ENCODE measurements at places on chromosomes 5 and 9. TPM values are rescaled to one million over a fixed set of nuclear protein-coding genes. Genes with fewer than 3 reads are reported as not detected.

Gene DDX4
- total RNA-seq = not detected

Gene SRA1
- total RNA-seq = 22.3 TPM

Gene PLGRKT
- 13.4 TPM for total RNA-seq

Gene MSX2
- total RNA-seq = not detected

Gene CDO1
- total RNA-seq = not detected

DNA sequence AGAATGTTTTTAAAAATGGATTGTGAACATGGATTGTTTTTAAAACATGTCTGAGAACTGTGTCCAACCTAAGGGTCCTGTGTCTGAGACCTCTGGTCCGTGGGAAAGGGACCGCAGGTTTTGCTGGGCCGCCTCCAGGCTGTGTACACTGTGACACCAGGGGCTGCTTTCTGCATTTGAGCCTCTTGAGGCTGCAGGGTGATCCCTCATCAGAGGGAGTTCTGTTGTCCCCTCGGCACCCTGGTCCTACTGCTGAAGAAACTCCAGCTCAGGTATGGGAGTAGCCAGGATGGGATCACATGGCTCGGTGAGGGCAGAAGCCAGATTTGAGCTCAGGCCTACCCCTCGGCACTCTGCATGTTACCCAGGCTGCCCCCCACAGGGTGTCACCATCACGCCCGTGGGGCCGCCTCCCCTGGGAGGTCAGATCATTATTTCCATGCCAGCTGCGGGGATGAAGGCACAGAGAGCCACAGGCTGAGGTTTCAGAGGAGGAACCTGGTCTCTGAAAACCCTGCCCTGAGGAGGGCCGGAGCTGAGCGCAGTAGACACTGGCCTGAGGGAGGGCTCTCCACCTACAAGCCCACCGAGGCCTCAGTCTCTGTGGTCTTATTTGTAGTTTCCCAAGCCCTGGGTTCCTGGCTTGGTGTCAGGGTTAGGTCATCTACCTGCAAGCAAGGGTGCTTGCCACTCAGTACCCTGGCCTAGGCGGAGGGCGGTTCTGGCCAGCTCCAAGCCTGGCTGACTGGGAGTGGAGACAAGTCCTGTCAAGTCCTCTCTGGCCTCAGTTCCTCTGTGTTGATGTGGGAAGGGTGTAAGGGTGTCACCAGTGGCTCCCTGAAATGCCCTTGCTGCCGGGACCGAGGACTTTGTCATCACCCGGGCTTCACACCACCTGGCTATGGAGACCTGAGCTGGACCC, 2.8 kb downstream of the PRR7 start:
- H3K4me1 ChIP-seq = peaks cover 87% of the 10 kb centered on the region
- peaks cover 62% of the 10 kb centered on the region for H3K27me3 ChIP-seq
- no peak overlapping the region for H3K4me3 ChIP-seq
- no peak overlapping the region for H3K27ac ChIP-seq

GRCh38 chr9:127955294-127956015, 17.8 kb upstream of the DPM2 start:
- no peaks in the 10 kb centered on the region for H3K27me3 ChIP-seq
- DNase-seq = no peak
- H3K4me3 ChIP-seq = no peak overlapping the region

GRCh38 chr5:56699538-56699937, 115.8 kb upstream of the MAP3K1 start:
- DNase-seq = no peak
- H3K4me3 ChIP-seq = no peak overlapping the region
- no peaks in the 10 kb centered on the region for H3K27me3 ChIP-seq
- no peak overlapping the region for H3K27ac ChIP-seq

- no peaks in the 10 kb centered on the region for H3K4me1 ChIP-seq
- no peaks in the 10 kb centered on the region for H3K36me3 ChIP-seq
- no peak overlapping the region for H3K27ac ChIP-seq
These were observed 18.0 kb downstream of the KLF4 start for GRCh38 chr9:107471552-107471951.

- H3K4me1 ChIP-seq = no peaks in the 10 kb centered on the region
- H3K36me3 ChIP-seq = no peaks in the 10 kb centered on the region
- H3K27ac ChIP-seq = no peak overlapping the region
- no peaks in the 10 kb centered on the region for H3K27me3 ChIP-seq
- DNase-seq = no peak
These were observed 63.6 kb upstream of the BOD1 start for GRCh38 chr5:173679909-173680630.

DNA sequence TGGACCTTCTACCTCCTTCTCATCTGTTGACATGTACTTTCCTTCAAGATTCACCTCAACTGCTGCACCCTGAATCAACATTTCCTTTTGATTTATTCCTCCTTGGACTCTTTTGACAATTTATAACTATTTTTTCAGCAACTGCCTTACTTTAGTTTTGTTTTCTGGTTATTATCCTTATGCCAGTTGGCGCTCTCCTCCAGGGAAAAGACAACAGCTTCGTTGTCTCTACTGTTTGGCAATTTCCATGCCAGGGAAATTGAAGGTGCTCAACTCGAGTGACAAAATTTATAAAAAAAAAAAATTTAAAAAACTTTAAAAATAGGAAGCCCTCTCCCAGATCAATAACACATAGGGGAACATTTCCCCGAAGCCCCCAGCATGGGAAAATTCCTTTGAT, 549.2 kb upstream of the DMAC1 start:
- H3K27me3 ChIP-seq = no peaks in the 10 kb centered on the region
- no peaks in the 10 kb centered on the region for H3K36me3 ChIP-seq
- H3K4me3 ChIP-seq = no peak overlapping the region

DNA sequence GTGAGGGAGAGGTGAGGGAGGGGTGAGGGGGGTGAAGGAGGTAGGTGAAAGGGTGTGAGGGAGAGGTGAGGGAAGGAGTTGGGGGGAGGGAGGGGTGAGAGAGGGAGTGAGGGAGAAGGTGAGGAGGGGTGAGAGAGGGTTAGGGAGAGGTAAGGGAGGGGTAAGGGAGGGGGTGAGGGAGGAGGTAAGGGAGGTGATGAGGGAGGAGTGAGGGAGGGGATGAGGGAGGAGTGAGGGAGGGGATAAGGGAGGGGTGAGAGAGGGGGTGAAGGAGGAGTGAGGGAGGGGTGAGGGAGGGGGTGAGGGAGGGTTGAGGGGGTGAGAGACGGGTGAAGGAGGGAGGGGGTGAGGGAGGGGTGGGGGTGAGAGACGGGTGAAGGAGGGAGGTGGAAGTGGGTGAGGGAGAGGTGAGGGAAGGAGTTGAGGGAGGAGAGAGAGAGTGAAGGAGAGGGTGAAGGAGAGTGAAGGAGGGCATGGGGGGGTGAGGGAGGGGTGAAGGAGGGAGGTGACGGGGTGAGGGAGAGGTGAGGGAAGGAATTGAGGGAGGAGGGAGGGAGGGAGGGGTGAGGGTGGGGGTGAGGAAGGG, 18.5 kb downstream of the NINJ1 start:
- DNase-seq = no peak
- peak overlapping the region; percentile 72 for H3K27ac ChIP-seq
- no peak overlapping the region for H3K4me3 ChIP-seq
- peaks cover 9% of the 10 kb centered on the region for H3K4me1 ChIP-seq
- peaks cover 22% of the 10 kb centered on the region for H3K36me3 ChIP-seq
- H3K27me3 ChIP-seq = no peaks in the 10 kb centered on the region

- no peak overlapping the region for H3K4me3 ChIP-seq
- peaks cover 48% of the 10 kb centered on the region for H3K27me3 ChIP-seq
- H3K36me3 ChIP-seq = no peaks in the 10 kb centered on the region
- no peak for DNase-seq
These were observed 10.2 kb downstream of the SARDH start for GRCh38 chr9:133727876-133728441.

GRCh38 chr9:385818-386398, 171.2 kb downstream of the DOCK8 start:
- DNase-seq = no peak
- no peak overlapping the region for H3K4me3 ChIP-seq
- H3K27me3 ChIP-seq = no peaks in the 10 kb centered on the region
- H3K36me3 ChIP-seq = peaks cover 75% of the 10 kb centered on the region

DNA sequence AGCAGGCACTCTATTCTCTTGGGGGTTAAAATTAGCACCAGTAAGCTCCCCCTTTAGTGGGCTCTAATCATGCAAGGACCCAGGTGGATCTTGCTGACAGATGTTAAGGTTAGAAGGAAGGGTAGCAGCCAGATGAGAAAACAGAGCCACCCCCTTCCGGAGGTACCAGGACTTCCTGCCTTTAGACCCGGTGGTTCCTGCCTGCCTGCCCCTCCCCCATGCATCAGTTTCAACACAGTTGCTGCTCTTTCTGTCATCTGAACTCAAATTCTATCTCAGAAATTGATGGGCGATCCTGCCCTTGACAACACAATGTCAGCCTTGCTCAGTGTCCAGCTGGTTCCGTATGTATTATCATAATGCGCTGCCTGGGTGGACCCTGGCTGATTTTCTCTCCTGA, 287.3 kb downstream of the EBF1 start:
- no peaks in the 10 kb centered on the region for H3K4me1 ChIP-seq
- no peak overlapping the region for H3K4me3 ChIP-seq
- no peak overlapping the region for H3K27ac ChIP-seq
- no peaks in the 10 kb centered on the region for H3K27me3 ChIP-seq
